ENCODE measurements at places on chromosomes 4 and X.

DNA sequence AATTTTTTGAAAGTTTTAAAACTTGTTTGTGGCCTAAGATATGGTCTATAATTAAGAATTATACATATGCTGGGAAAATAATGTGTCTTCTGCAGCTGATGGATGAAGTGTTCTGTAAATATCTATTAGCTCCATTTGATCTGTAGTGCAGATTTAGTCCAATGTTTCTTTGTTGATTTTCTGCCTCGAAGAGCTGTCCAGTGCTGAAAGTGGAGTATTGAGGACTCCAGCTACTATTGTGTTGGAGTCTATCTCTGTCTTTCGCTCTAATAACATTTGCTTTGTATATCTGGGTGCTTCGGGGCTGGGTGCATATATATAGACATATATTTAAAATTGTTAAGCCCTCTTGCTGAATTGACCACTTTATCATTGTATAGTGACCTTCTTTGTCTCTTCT is 2127.3 kb downstream of the PCDH7 start:
- no peak for DNase-seq

DNA sequence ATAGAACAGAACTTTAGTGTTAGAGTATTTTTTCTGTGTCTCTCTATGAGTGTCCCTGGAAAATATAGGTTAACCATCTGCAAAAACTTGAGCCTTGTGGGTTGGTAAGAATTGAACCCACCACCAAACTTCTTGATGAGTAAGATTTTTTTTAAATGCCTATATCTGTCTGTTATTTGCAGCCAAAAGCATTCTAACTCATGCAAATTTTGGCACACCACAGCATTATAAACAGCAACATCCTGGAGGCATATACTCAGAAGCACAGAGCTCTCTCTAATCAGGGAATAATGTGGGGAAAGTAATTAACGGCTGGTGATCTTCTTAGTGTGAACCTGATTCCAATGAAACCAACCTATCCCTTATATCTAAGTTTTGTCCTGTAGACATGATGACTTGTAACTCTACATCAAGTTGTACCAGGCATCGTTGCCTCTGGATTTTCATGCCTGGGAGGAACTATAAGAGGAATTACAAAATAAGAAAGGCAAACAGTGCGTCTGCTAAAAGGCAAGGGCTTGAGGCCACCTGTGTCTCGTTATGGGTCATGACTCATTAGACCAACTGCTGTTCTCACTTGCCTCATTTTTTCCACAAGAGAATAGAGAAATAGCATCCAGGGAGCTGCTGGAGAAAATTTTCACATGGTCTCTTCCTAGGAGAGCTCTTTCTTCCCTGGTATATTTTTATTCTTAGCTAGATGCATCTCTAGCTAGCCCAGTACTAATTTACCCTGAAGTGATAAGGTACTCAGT is 202.4 kb downstream of the CHIC2 start:
- DNase-seq, result peak; percentile 86

DNA sequence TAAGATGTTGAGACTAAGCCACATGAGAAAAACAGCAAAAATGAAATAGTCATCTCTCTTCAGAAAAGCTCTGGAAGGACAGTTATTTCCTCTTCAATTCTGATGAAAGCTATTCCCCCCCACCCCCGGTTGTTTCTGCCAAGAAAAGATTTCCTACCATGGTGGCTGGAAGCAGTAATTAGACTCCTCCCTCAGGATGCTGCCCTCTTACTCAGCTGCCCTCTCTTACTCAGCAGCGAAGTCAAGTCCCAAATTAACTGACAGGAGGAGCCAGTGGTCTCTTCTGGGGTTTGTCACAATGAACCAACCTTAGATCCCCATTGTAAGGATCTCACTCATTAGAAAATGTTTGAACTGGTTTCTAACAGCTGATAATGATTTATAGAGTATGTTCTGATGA is 38.0 kb downstream of the GPM6B start:
- peak; percentile 40 for DNase-seq

DNA sequence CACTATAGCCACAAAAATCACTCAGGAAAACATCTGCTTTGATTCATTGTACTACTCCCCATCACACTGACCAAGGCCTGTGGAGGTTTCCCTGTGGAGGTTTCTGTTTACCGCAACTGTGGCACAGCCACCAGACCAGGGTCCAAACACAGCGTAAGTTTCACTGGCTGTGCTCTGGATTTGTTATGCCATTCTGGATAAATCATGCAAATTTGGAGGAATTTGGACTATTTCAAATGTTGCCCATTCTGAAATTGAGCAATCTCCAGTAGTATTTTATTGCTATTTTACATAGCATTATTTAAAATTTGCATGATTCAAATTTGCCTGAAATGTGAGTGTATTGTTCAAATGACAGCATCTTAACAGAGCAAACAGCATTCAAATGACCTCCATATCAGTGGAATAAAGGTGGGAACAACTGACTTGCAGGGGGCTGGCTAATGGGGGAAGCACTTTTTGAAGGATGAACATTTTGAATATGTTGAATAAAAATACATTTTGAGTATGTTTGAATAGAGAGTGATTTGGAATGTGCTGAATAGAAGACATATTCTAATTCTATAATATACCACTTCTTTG is 66.1 kb upstream of the ACSL1 start:
- no peak for DNase-seq

DNA sequence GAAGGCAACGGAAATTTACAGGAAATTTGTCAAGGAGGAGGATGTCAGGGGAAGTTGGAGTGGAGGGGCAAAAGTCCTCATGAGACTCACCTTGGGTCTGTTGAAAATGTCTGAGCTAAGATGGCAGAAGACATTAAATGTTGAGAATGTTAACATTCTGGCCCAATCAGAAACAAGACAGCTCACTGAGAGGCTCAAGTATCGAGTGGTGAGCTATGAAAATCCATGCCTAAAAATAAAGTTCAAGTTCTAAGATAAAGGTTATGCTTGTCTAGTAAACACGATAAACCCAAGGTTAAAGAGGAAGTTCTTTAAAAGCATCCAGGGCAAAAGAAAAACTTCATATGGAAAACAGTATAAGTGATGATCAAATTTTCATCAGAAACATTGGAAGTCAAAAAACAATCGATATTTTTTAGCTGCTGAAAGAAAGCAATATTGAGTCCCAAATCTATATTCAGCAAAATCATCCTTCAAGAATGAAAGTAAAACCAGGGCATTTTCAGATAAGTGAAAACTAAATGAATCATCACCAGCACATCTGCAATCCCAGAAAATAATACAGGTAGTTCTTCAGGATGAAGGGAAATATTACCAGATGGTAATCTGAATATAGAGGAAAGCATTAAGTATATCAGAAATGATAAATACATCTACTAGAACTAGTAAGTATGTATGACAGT is 462.4 kb downstream of the TLL1 start:
- no peak for DNase-seq

DNA sequence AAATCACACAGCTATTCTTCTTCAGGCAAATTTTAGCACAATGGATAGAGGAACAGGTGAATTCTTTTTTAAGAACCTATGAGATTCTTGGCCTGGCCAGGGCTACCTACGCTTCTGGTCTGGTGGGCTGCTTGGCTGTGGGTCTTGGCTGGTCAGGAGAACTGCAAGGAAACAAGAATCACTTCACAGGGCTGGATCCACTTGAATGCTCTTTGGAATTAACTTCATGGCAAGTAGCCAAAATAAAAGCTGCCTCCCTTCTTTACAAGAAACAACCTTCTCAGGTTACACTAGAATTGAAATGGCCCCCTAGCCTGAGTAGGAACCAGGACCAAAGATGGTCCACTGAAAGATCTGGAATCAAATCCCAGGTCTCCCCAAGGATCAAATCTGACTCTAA is 519.1 kb downstream of the IQCM start:
- DNase-seq, result peak; percentile 4

DNA sequence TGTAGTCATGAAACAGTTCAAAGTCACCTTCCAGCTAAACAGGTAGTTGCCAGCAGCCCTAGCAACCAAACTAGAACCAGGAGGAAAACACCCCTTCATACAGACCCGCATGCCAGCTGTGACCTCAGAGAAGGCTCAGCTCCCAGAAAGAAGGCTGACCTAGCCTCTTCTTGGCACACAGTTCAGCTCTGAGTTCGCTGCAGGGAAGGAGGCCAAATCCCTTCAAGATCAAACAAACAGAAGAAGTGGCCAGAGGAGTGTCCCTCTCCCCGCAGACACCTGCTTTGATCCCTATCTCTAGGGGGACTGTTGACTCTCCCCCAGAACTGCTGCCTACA is 56.0 kb downstream of the HADH start:
- peak; percentile 45 for DNase-seq

DNA sequence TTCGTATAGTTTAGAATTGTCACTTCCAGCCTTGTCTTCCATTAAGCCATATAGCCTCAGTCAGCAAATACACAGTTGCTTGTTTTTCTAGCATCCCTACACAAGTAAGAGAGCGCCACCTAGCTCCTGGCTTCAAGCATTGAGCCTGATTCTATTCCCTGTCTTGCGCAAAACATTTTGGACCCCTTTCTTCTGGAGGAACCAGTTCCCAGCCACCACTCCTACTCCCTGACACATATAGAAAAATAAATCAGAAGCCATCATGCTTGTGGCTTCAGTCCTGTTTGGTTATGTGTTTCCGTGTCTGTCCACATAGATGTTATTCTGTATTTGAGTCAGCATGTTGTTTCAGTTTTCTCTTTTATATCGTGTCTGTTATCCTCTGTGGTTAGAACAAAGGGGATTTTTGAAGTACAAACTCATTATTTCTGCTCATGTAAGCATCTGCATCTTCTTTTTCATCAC is 59.9 kb downstream of the GK start:
- peak; percentile 58 for DNase-seq

GRCh38 chr4:22778547-22779163 is 85.9 kb downstream of the GBA3 start:
- DNase-seq, result no peak

GRCh38 chr4:5276475-5277075 is 225.3 kb downstream of the STK32B start:
- no peak for DNase-seq

DNA sequence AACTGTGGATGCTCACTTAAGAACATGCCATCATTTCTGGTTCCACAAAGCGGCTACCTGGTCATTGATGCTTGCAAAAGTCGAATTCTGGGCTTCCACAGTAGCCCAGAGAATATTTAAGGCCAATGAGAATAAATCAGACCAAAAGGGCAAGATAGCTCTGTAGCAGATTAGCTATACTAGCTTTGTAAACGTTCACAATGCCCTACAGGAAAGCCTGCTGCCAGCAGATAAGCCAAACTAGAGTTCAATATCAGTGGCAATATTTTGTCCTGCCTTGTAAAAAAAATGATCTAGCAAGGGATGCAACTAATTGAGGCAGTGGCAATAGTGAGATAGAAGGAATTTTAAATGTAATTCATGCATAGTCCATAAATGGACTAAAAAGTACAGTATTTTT is 387.7 kb upstream of the TEX13C start:
- no peak for DNase-seq

GRCh38 chr4:26726655-26727387 is 133.8 kb upstream of the STIM2 start:
- DNase-seq, result no peak

GRCh38 chr4:42412251-42412650 is 15.0 kb downstream of the SHISA3 start:
- peak; percentile 25 for DNase-seq

DNA sequence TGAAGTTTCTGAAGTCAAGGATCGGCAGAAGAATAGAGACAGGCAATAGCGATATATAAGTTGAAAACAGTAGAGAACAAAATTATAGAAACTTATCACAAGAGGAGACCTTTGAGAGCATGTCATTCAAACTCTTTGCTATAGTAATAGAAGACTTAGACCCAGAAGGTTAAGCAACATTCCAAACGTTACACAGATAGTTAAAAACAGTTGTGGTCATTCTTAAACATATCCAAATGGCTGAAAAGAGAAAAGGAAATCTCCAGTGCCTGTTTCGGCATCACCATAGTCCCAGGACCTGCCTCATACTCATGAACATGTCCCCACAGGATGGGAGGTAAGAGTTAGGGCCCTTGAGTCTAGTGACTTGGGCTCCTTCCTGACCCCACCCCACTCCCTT is 258.1 kb upstream of the NOCT start:
- peak; percentile 20 for DNase-seq

DNA sequence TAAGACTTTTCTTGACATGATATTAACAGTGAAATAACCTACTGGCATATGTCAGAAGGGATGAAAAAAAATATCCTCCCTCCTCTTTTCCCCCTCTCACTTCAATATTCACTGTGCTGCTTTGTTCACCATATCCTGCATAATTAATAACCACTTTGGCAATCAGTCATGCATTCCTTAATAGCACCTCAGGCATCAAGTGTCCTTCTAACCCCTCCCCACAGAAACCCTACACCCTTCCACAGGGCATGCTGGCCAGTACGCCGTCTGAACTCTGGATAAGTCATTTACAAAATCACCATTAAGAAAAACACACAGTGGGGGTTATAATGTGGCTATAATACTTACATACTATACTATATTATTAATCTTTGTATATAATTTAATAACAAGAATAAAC is 165.9 kb downstream of the PDGFC start:
- DNase-seq, result no peak

DNA sequence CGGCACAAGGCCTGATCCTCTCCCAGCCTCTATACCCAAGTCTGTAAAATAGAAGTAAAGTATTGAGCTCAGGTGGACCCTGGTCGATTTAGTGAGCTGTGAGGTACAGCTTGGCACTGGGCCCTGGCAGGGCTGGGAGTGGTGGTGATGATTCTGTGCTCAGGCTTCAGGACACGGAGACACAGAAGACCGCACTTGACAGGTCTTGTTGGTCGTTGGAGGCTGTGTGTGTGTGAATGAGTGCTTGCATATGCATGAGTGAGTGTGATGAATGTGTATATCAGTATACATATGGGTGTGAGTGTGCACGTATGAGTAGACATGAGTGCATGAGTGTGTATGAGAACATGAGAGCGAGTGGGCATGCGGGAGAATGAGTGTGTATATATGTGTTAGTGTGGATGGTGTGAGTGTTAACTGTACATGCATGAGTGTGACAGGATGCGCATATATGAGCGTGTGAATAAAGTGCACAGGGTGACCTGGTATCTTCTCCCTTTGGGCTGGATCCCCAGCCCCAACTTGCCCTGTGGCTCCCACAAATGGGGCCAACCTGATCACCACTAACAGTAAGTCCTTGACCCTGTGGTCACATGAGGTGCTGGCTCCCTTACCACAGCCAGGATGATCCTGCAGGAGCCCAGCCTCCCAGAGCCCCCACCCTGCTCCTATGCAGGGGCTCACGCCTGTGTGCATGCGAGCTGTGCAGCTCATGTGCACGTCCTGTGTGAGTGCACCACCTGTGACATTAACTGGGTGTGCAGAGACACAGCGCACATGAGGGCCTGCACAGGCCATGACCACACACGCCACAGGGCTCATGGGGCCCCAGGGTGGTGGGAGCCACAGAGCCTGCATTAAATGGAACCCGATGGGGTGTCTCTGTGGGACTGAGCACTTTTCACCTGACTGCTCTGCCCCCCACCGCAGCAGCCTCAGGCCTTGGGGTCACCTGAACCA is 20.8 kb downstream of the SH3BP2 start:
- DNase-seq, result no peak
